ENCODE measurements at places on chromosomes 1 and 21.
A peak's percentile ranks its signal among the peaks of the same experiment; 100 is the strongest.

DNA sequence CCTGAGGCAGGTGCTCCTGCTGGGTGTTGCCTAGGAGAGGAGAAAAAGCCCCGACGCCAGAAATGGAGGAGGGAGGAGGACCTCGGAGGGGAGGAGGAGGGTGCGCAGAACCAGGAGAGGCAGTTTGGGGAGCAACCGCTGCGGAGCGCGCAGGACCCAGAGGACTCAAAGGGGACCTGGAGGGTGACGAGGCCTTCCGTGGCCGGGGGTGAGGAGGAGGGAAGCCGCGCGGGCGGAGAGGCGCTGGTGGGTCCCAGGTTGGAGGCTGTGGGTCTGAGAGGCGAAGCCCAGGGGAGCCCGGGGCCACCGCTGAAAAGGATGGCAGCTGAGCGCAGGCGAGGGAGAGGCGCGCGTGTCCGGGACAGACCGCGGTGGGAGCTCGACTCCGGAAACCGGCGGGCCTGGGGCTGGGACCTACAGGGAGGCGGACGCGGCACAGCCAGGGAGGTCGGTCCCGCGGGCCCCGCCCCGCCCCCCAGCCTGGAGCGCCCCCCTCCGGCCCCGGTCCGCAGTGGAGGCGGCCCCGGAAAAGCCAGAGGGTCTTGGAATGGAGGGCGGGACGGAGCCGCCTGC is 15.1 kb downstream of the RNF223 start:
- peak; percentile 19 for DNase-seq

DNA sequence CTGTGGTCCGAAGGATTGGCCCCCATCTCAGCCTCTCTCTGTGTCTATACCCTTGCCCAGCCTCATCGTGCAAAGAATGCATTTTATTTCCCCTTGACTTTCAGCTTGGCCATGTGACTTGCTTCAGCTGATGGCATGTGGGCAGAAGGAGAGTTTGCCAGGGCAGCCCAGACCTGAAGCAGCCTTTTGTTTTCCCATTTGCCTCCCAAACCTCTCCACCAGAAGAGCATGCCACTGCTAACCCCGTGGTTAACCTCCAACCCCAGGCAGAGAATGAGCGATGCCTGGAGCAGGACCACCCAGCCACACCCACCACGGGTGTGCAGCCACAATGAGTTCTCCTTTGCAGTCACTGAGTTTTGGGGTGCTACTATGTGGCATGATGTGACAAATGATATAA is 136.4 kb downstream of the SETD4 start:
- DNase-seq, result no peak

- peak; percentile 71 for DNase-seq
Measured at GRCh38 chr21:36706951-36707762, 8.2 kb downstream of the SIM2 start.

GRCh38 chr1:33086384-33086850 is 5.5 kb downstream of the AZIN2 start:
- peak; percentile 83 for DNase-seq

DNA sequence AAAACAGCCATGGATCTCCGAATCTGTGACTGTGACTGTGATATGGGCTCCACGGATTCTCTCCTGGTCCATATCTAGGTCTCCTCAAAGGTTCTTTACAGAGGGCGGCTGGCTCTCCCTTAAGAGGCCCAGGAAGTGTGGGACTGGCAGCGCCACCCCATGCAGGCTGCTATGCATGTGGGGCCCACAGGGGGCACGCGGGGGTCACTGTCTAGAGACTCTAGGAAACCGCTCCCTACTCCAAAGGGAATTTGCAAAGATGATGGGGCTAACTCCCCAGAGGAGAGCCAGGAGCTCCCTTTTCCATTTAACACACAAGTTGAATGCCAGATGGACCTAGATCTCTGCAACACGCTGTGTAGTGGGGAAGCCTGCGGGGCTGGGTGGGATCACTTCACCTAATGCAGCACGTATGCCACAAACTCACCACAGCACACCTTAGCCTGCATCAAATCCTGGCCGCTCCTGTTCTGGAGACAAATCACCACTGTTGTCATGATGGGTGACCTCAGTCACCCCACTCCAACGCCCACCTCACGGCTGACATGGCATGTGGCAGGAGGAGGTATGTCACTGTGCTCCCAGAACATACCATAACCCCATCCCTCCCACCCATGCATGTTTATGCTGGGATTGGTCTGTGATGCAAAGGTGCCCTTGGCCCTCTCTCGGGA is 61.7 kb downstream of the SLC45A1 start:
- DNase-seq, result no peak

DNA sequence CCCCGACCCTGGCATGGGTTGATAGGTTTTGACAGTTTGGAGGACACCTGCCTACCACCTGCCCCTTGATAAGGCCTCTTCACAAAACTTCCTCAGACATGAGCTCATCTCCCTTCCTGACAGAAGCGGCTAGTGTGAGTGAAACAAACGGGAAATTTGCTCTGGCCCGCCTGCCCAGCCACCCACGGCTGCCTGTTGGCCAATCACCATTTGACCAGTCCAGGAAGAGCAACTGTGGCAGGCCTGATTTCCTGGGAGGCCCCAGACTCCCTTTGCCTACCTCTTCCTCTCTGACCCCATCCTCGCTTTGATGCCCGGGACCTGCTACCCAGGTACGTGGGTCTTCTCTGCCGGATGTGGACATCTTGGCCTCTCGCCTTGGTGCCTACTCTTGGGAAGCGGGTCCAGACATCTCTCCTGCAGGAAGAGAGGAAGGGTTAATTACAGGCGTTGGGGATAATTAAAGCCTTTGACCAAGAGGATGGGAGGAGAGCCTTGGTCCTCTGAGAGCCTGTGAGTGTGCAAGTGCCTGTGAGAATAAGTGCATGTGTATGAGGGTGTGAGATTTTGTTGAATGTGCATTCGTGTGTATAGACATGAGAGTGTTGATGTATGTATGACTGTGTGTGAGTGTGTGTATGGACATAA is 1.1 kb upstream of the EPHA2 start:
- DNase-seq, result no peak

DNA sequence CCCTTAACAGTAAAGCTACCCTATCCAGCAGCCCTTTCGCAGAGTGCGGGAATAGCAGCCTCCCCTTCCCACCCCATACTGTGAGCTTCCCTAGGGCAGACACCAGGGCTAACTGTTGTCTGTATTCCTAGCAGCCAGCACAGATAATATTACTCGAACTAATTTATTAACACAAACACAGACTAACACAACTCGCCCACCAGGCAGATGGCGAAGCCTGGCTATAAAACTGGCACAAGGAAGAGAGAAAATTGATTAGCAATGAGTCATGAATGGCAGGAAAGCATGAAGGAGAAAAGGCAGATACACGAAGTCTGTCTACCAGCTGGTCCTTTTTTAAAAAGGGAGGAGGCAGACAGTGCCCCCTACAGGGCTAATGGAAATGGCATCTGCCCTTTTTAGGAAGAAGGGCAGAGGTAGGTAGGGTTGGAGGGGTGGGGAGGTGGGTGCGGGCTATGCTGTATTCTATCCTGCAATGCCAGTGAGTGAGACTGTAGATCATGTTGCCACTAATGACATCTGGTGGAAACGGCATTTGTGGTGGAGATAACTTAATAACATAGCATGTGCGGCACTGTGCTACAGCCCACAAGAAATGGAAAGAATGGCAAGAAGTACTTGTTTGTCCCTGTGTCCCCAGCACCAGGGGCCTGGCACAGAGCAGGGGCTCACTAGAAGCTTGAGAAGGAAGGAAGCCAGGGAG is 30.6 kb upstream of the CTPS1 start:
- peak; percentile 43 for DNase-seq

GRCh38 chr1:198467342-198467741 is 73.1 kb downstream of the ATP6V1G3 start:
- no peak for DNase-seq

DNA sequence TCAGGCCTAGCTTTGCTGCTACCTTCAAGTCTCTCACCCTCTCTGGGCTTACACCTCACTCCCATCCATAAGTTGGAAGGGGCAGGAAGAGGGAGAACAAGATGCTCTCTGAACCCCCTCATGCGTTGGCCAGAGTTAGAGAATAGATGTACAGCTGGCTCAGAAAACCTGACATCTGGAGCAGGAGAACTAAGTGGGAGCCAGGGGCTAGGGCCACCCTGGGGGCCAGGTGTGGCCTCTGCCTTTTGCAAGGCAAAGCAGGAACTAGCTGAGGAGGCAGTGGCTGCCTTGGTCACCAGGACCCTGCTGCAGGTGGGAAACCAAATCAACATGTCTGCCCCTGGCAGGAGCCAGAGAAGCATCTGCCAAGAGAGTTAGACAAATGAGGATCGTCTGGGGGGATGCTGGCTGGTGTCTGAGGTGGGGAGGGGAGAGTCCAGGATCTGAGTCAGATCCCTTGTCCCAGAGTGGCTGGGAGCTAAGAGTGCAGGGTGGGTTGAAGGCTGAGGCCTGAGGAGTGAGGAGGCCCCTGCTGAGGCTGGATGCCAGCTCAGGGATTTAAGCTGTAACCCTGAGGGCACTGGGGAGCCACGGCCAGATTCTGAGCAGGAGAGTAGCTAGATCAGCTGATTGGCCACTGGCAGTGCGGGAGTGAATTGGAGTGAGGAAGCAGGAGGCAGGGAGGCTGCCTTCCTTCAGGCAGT is 115.0 kb downstream of the EPHB2 start:
- no peak for DNase-seq

GRCh38 chr1:19067912-19068638 is 111.6 kb upstream of the IFFO2 start:
- DNase-seq, result no peak

- no peak for DNase-seq
Measured at GRCh38 chr1:22619252-22619651, 17.2 kb upstream of the C1QA start.

DNA sequence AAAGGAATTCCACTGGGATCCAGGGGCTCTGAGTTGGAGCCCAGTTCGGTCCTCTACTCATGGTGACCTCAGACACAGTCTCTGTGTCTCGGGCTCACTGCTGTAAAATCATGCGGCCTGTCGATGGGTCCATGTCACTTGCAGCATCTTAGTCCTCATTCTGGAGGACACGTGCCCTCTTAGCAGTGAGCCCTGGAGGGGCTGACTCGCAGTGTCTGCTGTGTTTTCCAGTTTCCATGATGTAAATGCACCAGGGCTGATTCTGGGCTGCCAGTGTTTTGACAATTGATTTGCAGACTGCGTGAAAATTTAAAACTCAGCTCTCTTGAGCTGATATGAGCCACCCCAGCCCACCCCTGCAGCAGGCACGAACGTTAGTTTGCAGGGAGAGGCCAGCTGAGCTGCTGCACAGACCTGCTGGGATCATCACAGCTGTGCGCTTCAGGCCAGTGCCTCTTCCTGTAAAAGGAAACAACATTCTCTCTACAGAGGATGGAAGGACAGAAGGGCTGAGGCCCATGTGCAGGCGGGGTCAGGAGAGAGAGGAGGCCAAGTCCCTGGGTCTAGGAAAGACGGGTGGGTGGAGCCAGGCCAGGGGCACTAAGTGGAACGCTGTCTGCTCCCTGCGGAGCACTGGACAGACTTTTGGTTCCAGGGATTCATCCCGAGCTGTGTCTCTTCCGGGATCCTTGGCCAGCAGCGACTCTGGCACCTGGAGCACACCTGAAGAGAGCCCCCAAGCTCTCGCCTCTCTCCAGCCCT is 42.6 kb downstream of the RSPH1 start:
- DNase-seq, result peak; percentile 56

- DNase-seq, result no peak
Measured at GRCh38 chr1:25096307-25097150, 135.8 kb downstream of the SYF2 start.

DNA sequence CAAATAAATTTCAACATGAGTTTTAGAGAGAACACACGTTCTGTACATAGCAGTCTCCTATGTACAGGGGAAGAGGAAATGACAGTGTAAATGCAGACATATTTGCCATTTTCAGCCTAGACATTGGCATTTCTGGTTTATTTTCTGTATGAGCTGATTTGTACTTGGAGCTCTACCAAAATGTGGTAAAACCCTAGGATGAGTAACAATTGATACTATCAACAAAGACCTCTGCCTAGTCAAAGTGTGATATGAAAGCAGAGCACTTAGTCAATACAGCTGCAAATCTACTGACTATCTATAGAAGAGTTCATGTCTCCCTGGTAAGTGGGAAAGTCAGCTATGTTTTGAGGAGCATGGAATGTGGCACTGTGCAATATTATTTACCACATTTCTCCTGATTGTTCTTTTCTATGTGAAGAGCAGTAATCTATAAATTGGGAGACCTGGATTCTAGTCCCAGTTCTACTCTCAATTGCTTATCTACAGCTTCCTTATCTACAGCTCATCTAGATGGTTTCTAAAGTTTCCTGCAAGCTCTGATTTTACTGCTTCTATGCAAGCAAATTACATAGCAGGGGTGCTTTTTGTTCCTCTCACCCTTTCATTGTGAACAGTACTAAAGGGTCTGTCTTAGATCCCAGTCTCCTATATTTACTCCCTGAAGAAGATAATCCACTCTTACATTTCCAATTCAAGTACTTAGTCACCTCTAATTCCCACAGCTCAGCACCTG is 334.2 kb downstream of the NTNG1 start:
- no peak for DNase-seq

DNA sequence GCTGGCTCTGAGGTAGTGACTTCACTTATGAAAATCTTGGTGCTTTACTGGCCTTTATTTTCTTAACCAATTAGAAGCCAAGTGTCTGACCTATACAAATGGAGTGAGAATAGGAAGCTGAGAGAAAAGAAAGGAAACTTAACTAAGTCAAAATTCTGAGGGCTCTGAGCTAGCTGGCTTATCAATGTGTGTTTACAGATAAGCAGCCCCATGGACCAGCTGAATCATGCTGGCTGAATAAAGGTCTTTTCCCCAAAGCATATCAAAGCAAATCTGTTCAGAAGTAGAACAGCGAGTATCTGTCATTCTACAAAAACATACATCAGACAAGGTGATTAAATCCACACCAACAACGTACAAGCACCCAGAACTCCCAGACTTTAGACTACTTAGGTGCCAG is 117.2 kb downstream of the BRINP2 start:
- no peak for DNase-seq

GRCh38 chr1:190273161-190273560 is 204.5 kb downstream of the BRINP3 start:
- DNase-seq, result no peak

DNA sequence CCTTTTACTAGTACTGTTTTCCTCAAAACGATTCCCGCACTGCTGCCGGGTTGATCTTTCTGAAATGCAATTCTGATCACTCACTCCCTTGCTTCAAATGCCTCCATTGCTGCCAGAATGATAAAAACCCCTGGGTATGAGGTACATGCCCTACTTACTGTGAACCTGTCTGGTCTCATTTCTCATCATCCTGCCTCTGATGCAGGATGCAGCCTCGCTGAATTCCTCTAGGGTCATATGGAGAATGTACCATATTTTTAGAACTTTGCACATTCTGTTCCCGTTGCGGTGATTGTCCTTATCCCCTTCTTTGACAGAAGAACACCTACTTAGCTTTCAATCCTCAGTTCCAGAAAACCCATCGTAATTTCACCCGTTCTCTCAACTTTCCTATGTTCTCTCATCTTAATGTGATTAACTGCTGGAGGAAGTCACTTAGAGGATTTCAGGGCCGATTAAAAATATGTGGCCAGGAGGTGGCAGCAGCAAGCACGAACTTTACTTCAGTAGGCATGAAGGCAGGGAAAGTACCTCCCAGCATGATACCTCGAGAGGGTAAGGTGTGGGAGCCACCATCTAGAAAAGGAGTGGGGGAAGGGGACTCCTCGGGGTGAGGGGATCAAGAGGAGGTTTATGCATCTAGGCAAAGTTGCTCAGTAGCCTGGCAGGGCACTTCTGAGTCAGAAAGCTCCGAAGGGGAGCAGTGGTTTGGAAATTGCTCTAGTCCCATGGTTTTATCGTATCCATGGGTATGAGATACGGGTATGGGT is 361.5 kb upstream of the ZP4 start:
- peak; percentile 62 for DNase-seq

- no peak for DNase-seq
Measured at GRCh38 chr1:20790785-20791184, 3.7 kb upstream of the HP1BP3 start.

GRCh38 chr21:35926003-35926740 is 134.2 kb downstream of the SETD4 start:
- DNase-seq, result peak; percentile 11
